ENCODE measurements at places on chromosomes 12 and 14. TPM values are rescaled to one million over a fixed set of nuclear protein-coding genes. Genes with fewer than 3 reads are reported as not detected.

DNA sequence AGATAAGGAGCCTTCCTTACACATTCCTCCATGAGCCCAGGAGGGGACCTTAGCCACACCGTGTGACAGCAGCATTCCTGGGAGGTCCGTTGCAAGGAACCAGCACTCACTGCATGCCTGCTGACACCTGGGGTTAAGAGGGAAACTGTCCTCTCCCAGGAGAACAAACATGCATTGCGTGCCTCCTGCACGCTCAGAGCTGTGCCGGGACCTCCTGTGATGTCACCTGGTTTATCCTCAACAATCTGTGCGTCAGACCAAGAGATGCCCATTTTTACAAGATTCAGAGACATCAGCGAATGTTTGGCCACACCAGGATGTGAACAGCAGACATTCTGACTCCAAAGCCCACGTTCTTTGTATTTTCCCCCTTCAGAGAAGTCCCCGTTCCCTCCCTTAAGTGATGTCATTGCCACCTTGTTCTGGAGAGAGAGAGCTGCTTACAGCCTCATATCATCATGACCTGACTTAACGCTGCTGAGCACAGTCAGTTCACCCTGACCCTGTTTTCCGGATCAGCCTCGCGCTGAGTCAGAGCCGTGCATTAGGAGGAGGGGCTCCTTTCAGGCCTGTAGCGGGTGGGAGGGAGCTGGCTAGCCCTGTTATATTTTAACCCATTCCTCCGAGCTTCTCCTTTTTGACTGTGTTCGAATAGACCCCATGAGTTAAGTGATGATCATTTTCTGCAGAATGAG, 36.2 kb downstream of the TMEM120B start:
- no peak for DNase-seq

FOXJ2 gene
- 8.0 TPM for total RNA-seq

PPP4R4 gene
- total RNA-seq = 35.5 TPM

RIC8B gene
- 14.9 TPM for total RNA-seq
